Activated CD4-positive, alpha-beta memory T cell treated with anti-CD3 and anti-CD28 coated beads for 36 hours (primary cell): ENCODE measurements at places on chromosomes 6 and 20.

DNA sequence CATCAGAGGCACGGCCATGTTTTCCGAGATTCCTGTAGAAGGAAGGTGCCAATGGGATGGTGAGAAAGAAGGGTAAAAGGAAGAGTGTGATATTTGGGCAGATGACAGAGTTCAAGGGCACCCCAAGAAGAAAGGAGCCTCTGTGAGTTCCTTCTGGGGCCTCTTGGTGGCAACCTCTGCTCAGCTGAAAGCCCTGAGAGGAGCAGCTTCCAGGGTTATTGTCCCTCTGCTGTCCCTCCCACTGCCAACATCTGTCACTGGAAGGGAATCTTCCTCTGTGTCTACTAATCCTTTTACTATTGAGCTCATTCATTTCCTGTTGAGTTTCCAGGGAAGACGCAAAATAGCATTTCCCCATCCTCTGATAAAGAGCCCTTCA is 40.0 kb upstream of the KCNK16 start:
- no peak for DNase-seq

GRCh38 chr6:71396410-71396801 is 107.8 kb downstream of the OGFRL1 start:
- DNase-seq, result no peak

- DNase-seq, result no peak
Measured at GRCh38 chr6:92682516-92683398, 736.6 kb downstream of the EPHA7 start.

GRCh38 chr20:32480371-32481241 is 104.5 kb downstream of the NOL4L start:
- no peak for DNase-seq

DNA sequence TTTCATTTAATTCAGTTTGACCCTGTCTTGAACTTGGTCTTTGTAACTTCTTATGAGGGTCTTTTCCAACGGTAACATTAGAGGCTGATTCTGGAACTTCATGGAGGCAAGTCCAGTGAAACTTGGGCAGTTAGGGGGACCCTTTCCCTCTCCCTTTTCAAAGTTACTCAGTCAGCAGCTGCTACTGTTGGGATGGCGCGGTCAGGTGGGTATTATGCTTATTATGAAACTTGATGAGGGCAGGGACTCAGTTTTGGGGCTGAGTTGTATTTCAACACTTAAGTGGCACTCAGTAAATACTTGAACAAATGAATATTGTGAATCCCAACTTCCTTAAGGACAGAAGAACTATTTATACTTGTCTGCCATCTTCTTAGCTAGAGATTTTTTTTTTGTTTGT is 20.8 kb downstream of the TOP1 start:
- no peak for DNase-seq

GRCh38 chr6:156832231-156832647 is 55.1 kb downstream of the ARID1B start:
- DNase-seq, result no peak

GRCh38 chr6:36337814-36338213 is 1.1 kb upstream of the BNIP5 start:
- no peak for DNase-seq

GRCh38 chr6:27442932-27443331 is 30.0 kb downstream of the ZNF184 start:
- DNase-seq, result no peak

DNA sequence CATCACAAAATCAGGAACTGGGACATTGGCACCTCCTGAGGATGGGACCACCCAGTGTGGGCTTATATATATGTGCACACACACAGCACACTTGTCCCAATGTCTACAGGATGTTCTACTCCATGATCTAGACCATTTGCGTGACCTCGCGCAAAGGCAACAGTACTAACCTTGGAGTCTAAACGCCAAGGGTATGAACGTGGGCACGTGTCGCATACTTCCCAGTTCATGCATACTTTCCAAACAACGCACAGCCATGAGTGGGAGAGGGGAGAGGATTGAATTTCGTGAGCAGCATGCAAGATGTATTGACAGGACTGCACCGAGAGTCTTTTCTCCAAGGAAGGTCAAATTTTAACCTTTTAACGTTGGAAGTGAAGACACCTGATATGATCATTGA is 214.2 kb upstream of the QKI start:
- no peak for DNase-seq

DNA sequence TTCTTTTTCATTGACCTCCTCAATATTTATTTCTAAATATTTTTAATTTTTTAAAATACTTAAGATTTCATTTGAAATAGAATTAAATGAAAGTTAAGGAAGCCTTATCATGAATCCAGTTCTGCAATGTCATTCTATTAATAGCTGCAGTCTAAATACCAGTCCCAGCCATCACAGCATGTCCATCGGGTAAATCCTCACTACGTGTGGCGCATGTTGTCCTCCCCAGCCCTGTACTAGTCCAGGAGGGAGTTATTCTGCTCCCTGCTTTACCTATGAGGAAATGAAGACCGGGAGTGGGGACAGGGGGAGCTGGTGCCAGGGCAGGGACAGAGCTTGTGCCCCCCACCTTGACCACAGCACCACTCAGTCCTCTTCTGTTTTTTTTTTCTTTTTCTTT is 125.1 kb upstream of the QKI start:
- DNase-seq, result no peak
